Activated naive CD8-positive, alpha-beta T cell treated with anti-CD3 and anti-CD28 coated beads, Interleukin-2, amount 50 U/mL, for 24 hours (primary cell): ENCODE measurements at places on chromosomes 12 and 14.
A peak's percentile ranks its signal among the peaks of the same experiment; 100 is the strongest.

GRCh38 chr12:114678028-114678427 is 5.9 kb downstream of the TBX3 start:
- H3K27ac ChIP-seq = no peak overlapping the region
- H3K27me3 ChIP-seq = peaks cover 75% of the 10 kb centered on the region
- no peak overlapping the region for H3K4me3 ChIP-seq
- H3K36me3 ChIP-seq = no peaks in the 10 kb centered on the region

DNA sequence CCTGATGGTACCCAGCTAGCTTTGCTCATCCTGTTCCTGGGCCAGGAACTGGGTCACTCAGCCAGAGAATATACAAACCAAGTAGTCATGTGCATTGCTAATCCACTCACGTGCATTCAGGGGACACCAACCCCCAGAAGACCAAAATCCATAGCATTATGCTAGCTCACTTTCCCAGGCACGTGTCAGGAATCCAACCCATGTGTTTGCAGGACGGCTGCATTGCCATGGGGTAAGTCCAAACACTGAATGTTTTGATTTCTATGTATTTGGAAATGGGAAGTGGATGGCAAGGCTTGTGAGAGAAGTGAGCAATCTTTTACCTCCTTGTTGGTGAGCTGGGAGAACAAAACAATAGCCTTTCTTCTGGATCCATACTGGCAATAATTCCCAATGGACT is 87.1 kb upstream of the FOXN3 start:
- H3K36me3 ChIP-seq = peaks cover 3% of the 10 kb centered on the region
- H3K27ac ChIP-seq = no peak overlapping the region
- H3K27me3 ChIP-seq = no peaks in the 10 kb centered on the region
- H3K4me1 ChIP-seq = peaks cover 43% of the 10 kb centered on the region
- no peak for DNase-seq
- H3K4me3 ChIP-seq = no peak overlapping the region

DNA sequence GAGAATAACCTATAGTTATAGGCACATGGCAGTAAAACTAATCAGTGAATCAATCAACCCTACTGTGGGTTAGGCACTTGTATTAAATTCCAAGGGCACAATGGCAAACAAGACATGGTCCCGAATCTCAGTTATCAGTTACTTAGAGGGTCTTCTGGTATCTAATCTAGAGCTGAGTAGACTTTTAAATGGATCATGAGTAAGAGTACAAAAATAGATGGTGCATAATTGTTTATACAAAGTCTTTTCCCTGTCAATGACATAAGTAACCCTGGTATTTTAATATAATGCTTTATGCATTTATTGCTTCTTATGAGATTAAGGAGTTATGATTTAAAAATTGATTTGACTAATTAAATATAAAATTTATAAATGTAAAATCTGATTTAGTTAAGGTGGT is 23.0 kb upstream of the KCNJ8 start:
- no peaks in the 10 kb centered on the region for H3K4me1 ChIP-seq
- DNase-seq = no peak
- no peaks in the 10 kb centered on the region for H3K36me3 ChIP-seq
- no peak overlapping the region for H3K27ac ChIP-seq

- H3K4me1 ChIP-seq = peaks cover 2% of the 10 kb centered on the region
- peak overlapping the region; percentile 37 for H3K27ac ChIP-seq
- H3K27me3 ChIP-seq = no peaks in the 10 kb centered on the region
- no peak overlapping the region for H3K4me3 ChIP-seq
- DNase-seq = no peak
Measured at GRCh38 chr12:105175397-105175990, 60.5 kb downstream of the APPL2 start.

- peaks cover 4% of the 10 kb centered on the region for H3K27me3 ChIP-seq
- no peaks in the 10 kb centered on the region for H3K4me1 ChIP-seq
Measured at GRCh38 chr12:15731940-15732339, 57.2 kb downstream of the EPS8 start.

DNA sequence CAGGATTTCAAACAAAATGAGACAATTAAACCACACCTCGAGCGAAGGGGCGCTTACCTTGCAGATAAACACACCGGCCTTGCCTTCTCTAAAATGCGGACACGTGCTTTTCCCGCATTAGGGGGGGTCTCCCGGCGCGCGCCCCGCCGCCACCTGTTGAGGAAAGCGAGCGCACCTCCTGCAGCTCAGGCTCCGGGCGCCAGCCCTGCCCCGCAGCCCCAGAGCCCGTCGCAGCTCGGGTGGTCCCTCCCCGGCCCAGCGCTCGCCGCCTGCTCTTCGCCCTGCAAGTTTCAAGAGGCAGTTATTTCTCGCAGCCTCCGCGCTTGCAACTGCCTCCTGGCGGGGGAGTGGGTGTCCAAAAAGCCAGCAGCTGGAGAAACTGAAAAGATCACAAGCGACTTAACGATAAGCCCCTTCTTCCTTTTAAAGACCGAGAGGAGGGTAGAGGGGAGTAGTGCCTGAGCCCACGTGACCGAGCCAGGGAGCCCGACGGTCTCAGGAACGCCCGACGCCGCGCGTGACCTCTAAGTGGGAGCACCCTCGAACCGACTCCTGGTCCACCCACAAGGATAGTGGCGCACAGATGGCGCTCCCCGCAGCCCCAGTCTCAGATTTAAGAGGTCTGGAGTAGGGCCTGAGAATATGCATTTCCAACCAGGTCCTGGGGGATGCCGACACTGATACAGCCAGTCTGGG is at the start of gene ESR2:
TSS of gene ESR2 (minus strand) at position 396 of the 696 bp plus-strand sequence. CDS start 11,386 bp downstream, outside the sequence.
- no peaks in the 10 kb centered on the region for H3K36me3 ChIP-seq
- H3K4me1 ChIP-seq = peaks cover 57% of the 10 kb centered on the region
- H3K27ac ChIP-seq = peak within 1 kb of the TSS; percentile 71
- DNase-seq = peak; percentile 44
- H3K27me3 ChIP-seq = peaks cover 19% of the 10 kb centered on the region

DNA sequence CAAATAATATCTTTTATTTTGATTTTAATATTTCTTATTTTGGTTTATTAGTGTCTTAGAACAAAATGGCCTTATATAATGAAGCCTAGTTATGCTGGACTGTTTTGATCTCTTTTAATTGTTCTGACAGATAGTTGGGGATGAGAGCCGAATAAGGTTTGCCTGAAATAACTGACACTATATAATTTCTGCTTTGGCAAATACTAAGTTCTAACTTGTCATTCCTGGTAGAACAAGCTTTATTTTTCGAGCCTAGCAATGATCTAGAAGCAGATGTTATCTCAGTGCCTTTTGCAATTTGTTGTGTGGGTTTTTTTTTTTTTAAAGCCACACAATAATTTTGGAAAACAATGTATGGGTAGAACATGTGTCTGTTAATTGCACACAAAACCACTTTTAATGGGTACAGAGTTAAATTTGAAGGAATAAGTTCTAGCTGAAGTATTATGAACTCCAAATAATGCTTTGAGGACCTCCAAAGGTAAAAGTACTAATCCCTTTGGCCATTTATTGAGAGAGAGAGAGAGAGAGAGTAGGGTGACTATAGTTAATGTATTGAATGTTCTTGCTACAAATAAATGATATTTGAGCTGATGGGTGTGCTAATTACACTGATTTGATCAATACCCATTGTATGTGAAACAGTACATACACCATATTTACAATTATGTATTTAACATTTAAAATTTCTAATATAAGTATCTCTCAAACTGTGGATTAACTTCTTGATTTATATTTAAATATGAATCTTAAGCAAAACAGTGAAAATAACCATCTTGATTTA is 35.0 kb downstream of the MDM2 start:
- no peak overlapping the region for H3K4me3 ChIP-seq
- H3K27ac ChIP-seq = no peak overlapping the region
- H3K36me3 ChIP-seq = peaks cover 47% of the 10 kb centered on the region
- H3K4me1 ChIP-seq = no peaks in the 10 kb centered on the region
- no peaks in the 10 kb centered on the region for H3K27me3 ChIP-seq

DNA sequence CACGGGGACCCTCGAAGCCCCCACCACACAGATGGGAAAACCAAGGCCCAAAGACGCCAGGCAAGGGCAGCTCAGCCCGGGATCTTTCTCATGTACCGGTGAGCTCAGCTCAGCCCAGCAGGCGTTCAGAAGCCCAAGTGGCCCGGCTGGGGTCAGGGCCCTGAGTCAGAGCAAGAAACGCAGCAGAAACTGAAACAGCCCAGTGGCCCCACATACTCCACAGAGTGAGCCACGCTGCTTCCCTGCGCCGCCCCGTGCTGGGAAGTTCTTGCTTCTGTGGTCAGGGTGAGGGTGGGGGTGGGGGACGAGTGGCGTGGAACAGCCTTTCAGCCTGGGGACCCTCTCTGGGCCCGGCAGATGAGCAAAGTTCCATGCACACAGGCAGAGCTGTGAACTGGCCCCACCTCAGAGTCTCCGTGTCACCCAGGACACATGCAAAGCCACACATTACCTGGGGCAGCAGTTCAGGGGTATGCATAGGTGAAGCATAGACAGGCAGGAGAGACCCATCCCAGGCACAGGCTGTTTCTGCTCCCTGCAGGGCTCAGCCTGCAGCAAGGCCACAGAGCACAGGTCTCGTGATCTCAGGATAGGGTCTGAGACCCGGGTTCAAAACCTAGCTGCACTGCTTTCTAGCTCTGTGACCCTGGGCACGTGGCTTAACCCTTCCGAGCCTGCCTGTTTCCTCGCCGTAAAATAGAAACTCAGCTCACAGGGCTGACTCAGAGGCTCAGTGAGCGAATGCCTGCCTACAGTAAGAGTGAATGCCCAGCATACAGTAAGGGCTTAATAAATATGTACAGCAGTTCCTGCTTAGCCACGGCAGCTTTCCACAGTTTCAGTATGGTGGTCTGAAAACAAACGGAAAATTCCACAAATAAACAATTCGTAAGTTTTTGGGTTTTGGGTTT is 21.6 kb downstream of the NCOR2 start:
- peaks cover 72% of the 10 kb centered on the region for H3K4me1 ChIP-seq
- H3K27ac ChIP-seq = no peak overlapping the region
- peak; percentile 65 for DNase-seq
- no peak overlapping the region for H3K4me3 ChIP-seq
- H3K27me3 ChIP-seq = no peaks in the 10 kb centered on the region

DNA sequence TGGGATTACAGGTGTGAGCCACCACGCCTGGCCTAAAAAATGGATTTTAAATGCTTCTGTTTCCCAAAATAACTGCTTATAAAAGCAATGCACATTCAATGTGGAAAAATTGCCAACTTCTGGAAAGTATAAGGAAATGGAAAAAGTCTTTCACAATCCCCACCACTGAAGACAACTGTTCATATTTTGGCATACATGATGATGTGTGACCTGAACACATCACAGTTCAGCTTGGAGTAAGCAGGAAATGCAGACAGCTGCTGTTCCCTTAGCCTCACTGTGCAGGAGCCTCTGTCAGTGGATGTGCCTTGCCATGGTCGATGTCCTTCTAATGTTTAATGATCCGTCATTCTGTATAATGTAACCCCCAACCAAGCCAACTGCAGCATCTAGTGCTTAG is 5.2 kb downstream of the MTERF2 start:
- H3K27ac ChIP-seq = no peak overlapping the region
- peaks cover 29% of the 10 kb centered on the region for H3K36me3 ChIP-seq
- no peak for DNase-seq
- peaks cover 40% of the 10 kb centered on the region for H3K4me1 ChIP-seq
- no peaks in the 10 kb centered on the region for H3K27me3 ChIP-seq
- no peak overlapping the region for H3K4me3 ChIP-seq

- H3K4me1 ChIP-seq = peaks cover 6% of the 10 kb centered on the region
- H3K4me3 ChIP-seq = no peak overlapping the region
- no peaks in the 10 kb centered on the region for H3K27me3 ChIP-seq
- no peaks in the 10 kb centered on the region for H3K36me3 ChIP-seq
Measured at GRCh38 chr12:7042842-7043241, 17.7 kb upstream of the C1S start.

DNA sequence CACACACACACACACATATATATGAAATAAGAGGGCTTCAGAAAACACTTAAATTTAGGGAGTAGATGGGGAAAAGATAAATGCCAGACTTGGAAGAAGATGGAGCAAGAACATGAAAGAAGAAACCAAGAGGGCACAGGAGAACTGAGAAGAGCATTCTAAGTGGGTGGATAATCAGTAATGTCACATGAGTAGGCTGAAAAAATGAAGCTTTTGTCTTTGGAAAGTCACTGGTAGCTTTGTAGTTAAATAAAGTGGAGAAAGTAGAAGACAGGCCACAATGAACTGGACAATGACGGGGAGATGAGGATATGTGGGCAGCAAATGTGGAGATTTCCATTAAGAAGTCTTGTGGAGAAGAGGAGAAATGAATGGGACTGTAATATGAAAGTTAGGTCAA is 2.2 kb upstream of the ZC2HC1C start:
- H3K27me3 ChIP-seq = no peaks in the 10 kb centered on the region
- H3K36me3 ChIP-seq = no peaks in the 10 kb centered on the region
- H3K4me1 ChIP-seq = peaks cover 23% of the 10 kb centered on the region
- H3K4me3 ChIP-seq = no peak overlapping the region

GRCh38 chr14:66311990-66312389 is 174.2 kb upstream of the CCDC196 start:
- H3K4me3 ChIP-seq = no peak overlapping the region
- no peaks in the 10 kb centered on the region for H3K27me3 ChIP-seq
- H3K36me3 ChIP-seq = no peaks in the 10 kb centered on the region
- DNase-seq = no peak

- peaks cover 8% of the 10 kb centered on the region for H3K4me1 ChIP-seq
Measured at GRCh38 chr12:18165422-18165871, 75.5 kb upstream of the RERGL start.

DNA sequence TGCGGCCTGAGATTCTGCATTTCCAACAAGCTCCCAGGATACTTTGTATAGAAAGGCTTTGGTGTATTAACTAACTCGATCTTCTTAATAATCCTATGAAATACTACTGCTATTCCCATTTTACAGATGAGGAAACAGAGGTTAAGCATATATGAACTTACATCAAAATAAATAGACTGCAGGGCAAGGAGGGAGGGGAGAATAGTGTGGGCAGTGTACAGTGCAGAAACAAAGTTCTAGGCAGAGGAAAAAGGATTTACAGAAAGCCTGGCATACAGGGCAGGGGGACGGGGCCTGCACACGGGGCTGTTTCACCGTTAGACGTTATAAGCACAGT is 19.0 kb downstream of the NINJ2 start:
- peaks cover 55% of the 10 kb centered on the region for H3K4me1 ChIP-seq
- peak overlapping the region; percentile 96 for H3K27ac ChIP-seq
- H3K4me3 ChIP-seq = peak overlapping the region; percentile 82
- H3K27me3 ChIP-seq = no peaks in the 10 kb centered on the region
- peaks cover 6% of the 10 kb centered on the region for H3K36me3 ChIP-seq
- DNase-seq = no peak

DNA sequence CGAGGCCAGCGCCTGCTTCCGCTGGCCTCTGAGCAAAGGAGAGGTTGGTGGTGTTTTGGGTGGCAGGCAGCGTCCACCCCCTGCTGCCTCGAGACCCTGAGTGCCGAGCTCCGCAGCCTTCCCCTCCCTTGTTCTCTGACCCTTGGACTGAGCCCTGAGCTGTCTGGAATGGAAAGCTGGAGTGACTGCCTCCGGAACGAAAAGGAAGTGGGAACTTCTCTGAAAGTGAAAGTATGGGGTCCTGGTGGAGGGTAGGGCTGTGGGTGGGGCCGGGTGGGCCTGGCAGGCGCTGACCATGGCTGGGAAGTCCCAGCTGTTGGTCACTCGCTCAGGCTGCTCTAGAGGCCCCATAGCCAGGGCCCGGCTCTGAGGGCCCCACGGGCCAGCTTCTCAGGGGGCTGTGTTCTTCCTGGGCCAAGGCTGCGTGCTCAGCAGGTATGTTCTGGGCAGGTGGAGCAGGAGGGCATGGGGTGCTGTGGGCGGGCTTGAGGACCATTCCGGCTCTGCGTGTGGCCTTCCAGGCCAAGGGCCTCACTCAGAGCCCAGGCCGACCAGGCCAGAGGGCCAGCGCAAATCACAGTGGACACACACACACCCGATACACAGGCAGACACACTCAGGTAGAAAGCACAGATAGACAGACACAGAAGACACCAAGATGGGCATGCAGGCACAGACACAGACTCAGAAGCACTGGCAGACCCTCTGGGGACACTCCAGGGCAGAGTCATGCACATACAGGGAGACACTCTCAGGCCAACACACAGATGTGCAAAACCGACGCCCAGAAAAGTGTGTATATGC is at the start of gene EXOC3L4:
TSS of gene EXOC3L4 (plus strand) at position 320 of the 804 bp plus-strand sequence. CDS start 5,495 bp downstream, outside the sequence.
- H3K4me1 ChIP-seq = peaks cover 4% of the 10 kb centered on the region
- peaks cover 6% of the 10 kb centered on the region for H3K27me3 ChIP-seq
- H3K4me3 ChIP-seq = no peak within 1 kb of the TSS
- no peak within 1 kb of the TSS for H3K27ac ChIP-seq
- no peak for DNase-seq
- H3K36me3 ChIP-seq = no peaks in the 10 kb centered on the region
